ENCODE measurements at places on chromosomes 11 and 22.

DNA sequence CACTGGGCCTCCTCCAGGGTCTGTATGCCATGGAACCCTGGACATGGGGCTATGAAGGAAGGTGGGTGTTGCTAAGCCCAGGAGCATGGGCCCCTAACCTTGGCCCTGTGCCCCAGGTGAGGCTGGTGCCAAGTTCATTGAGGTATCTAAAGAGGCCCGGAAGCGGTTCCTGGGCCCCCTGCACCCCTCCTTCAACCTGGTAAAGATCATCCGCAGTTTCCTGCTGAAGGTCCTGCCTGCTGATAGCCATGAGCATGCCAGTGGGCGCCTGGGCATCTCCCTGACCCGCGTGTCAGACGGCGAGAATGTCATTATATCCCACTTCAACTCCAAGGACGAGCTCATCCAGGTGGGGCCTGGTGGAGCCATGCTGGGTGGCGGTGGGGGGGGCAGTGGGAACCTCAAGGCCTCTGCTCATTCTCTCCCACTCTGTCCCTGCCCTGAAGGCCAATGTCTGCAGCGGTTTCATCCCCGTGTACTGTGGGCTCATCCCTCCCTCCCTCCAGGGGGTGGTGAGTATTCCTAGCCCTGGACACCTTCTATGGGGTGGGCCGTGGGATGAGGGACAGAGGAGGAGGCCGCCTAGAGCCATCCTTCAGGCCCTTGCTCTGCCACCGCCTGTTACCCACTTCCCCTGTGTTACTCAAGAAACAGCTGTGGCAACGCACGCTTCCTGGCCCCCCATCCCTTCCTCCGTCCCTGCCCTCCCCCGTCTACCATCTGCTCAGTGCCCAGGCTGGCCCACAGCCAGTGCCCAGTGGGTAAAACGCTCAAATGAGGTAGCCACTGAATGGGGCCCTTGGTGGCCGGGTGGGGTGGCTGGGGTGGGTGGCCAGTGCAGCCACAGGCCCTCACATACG lies 3.0 kb downstream of the PNPLA2 start:
- no peak for DNase-seq

- no peak for DNase-seq
Measured at GRCh38 chr11:30936491-30936890, 350.3 kb upstream of the MPPED2 start.

DNA sequence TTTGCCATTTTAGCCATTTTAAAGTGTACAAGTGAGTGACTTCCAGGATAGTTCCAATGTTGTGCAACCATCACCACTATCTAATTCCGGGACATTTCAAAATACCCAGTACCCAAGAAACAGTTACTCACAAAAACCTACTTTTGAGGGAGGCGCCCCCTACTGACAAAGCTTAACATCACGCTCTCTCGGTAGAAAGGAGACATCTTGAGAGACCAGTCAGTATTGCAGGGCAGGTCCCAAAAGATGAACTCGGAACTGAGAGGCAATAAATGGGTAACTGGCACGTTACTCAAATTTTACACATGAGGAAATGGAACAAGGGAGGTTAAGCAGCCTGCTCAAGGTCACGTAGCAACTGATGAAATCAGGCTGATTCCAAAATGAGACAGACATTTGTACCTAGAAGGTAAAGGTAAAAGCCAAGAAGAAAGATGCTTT lies 50.0 kb upstream of the POU2AF1 start:
- peak; percentile 56 for DNase-seq

DNA sequence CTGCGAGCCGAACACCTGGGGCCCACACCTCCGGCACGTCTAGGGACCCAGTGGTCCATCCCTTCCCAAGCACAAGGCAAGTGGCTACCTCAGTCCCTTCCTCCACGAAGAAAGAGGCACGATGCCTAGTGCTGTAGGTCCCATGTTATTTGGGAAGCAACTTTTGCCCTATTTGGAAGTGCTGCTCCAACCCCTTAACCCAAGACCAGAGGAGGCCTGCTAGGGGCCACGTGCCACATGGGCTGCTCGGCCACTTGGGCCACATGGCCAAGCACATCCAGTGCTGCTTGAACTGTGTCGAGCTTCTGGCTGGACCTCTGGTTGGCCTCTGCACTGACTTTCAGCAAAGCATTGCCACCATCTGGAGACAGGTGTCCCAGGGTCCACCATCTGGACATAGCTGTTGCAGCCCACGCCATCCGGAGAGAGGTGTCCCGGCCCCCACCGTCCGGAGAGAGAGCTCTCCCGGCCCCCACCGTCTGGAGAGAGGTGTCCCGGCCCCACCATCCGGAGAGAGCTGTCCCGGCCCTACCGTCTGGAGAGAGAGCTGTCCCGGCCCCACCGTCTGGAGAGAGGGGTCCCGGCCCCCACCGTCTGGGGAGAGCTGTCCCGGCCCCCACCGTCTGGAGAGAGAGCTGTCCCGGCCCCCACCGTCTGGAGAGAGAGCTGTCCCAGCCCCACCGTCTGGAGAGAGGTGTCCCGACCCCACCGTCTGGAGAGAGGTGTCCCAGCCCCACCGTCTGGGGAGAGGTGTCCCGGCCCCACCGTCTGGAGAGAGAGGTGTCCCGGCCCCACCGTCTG lies 6.5 kb upstream of the B4GALNT4 start:
- no peak for DNase-seq

GRCh38 chr11:83070044-83070701 lies 1.5 kb downstream of the RAB30 start:
- no peak for DNase-seq

DNA sequence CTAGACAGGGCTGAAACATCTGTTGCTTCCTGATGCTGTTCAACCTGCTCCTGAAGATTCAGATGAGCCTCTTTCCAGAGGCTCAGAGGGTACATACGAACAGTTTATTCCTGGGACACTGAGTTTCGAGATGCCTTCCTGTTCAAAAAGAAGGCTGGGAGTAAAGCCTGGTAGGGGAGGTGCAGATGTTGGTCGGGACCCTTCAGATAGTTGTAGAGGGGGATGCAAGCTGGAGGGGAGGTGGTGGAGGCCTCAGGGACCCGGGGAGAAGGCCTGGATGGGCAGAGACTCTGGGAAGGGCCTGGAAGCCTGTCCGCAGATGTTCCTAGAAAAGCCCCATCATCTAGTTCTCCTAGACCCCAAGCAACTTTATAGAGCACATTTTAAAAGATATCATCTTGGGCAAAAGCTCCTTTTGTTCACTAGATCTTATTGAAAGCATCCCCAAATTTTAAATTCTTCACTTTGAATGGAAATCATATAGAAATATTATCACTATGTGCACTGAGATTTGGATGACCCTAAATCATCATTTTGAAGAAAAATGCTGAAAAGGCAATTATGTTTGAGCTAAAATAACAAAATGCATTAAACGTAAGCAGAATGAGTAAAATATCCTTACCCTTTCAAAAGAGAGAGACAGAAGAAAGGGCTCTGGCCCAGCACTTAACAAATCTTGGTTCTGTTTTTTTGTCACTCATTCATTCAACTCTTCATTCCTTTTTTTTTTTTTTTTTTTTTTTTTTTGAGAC lies 41.2 kb downstream of the RTL6 start:
- no peak for DNase-seq

DNA sequence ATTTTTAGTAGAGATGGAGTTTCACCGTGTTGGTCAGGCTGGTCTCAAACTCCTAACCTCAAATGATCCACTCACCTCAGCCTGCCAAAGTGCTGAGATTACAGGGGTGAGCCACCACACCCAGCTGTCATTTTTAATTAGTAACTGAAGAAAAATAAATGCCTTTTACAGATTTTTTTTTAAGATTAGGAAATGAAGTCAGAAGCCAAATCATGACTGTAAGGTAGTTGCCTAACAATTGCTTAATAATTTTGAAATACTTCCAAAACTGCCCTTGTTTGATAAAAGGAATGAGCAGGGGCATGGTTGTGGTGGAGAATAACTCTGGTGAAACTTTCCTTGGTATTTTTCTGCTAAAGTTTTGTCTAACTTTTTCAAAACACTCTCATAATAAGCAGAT lies 98.9 kb upstream of the SLC5A12 start:
- no peak for DNase-seq

GRCh38 chr11:57320719-57321387 lies 3.9 kb downstream of the TNKS1BP1 start:
- no peak for DNase-seq

DNA sequence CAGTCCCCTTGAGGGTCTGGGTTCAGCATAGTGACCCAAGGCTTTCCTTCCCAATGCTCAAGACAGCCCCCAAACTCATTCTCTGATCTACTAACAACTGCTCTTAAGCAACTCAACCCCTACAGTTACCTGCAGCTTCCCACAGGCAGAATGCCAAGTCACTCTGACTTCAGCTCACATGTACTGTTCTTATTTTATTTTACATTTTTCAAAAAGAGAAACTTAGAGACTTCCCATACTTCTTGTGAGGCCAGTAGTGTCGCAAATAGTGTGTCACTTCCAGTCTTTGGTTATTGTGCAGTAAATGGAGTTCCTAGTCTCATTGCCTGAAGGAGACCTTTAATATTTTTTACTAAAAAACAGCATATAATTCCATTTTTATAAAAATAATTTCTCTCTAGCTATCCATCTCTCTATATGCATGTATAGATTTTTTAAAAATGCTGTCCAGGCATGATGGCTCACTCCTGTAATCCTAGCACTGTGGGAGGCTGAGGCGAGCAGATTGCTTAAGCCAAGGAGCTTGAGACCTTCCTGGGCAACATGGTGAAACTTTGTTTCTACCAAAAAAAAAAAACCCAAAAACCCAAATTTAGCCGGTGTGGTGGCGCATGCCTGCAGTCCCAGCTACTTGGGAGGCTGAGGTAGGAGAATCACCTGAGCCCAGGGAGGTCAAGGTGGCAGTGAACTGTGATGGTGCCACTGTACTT lies 41.8 kb downstream of the ENTHD1 start:
- DNase-seq: no peak

- no peak for DNase-seq
Measured at GRCh38 chr11:129289350-129290040, 86.2 kb upstream of the BARX2 start.

DNA sequence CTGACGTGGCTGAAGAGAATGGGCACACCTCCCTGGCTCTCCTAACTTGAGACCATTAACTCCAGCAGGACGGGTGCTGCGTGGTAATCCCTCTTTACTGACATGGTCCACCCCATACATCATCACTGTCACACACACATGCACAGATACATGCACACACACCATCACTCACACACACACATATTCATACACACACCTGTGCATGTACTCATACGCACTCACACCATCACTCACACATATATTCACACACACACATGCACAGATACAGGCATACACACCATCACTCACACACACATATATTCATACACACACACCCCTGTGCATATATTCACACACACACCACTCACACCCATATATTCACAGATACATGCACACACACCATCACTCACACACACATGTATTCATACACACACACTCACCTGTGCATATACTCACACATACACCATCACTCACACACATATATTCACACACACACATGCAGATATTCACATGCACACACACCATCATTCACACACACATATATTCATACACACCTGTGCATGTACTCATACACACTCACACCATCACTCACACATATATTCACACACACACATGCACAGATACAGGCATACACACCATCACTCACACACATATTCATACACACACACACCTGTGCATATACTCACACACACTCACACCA lies 74.8 kb downstream of the EFCAB6 start:
- no peak for DNase-seq

- DNase-seq: no peak
Measured at GRCh38 chr22:37640591-37641560, 1.4 kb downstream of the SH3BP1 start.

GRCh38 chr11:12137005-12137690 lies 26.8 kb downstream of the MICAL2 start:
- peak; percentile 24 for DNase-seq

- no peak for DNase-seq
Measured at GRCh38 chr11:75334402-75334891, 17.0 kb downstream of the ARRB1 start.

- DNase-seq: peak; percentile 48
Measured at GRCh38 chr22:36862251-36863242, 1.7 kb downstream of the NCF4 start.

GRCh38 chr11:44694443-44694842 lies 32.3 kb upstream of the TSPAN18 start:
- DNase-seq: no peak

DNA sequence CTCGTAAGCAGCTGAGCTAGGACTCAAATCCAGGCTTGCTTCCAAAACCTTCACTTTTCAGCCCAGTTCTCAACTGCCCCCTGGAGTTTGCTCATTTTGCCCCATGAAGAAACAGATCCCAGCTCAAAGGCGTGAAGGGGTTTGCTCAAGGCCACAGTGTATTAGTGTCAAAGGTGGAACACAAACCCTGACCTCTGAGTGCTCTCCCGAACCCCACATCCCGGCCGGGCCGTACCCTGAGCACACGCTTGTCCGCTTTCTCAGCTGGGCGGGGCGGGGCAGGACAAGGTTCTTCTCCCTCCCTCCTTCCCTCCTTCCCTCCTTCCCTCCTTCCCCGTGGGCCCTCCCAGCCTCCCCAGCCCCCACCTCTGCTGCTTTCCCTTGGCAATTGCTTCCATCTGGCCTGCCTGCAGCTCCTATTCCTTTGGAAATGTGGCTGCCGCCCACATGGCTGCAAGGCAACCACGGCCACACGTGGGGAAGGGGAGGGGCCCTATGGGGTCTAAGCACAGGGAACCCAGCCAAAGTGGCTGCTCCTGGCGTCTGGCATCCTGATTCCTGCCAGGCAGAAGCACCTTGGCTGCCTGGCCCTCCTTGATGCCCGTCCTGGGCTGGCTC lies 4.1 kb downstream of the ST3GAL4 start:
- DNase-seq: no peak

- no peak for DNase-seq
Measured at GRCh38 chr11:126862664-126863243, 137.8 kb downstream of the KIRREL3 start.

- no peak for DNase-seq
Measured at GRCh38 chr22:31897842-31898805, 46.2 kb upstream of the YWHAH start.

GRCh38 chr22:43434928-43435311 lies 23.1 kb downstream of the MPPED1 start:
- DNase-seq: no peak

- no peak for DNase-seq
Measured at GRCh38 chr22:40708177-40708576, 28.9 kb downstream of the MCHR1 start.

DNA sequence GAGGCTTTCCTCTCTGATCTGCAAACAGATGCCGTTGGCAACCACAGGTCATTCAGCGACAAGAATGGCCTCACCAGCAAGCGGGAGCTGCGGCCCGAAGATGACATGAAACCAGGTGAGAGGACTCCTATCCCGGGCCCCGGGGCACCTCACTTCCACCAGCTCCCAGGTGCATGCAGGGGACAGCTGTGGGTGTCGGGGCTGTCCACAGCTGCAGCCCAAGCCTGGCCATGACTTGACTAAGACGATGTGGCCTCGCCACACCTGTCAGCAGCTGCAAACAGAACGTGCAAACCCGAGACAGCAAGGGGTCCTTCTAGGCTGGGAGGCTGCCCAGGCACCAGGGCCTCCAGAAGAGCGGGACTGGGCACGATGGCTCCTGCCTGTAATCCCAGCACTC lies 3.6 kb downstream of the GAL start:
- DNase-seq: no peak

DNA sequence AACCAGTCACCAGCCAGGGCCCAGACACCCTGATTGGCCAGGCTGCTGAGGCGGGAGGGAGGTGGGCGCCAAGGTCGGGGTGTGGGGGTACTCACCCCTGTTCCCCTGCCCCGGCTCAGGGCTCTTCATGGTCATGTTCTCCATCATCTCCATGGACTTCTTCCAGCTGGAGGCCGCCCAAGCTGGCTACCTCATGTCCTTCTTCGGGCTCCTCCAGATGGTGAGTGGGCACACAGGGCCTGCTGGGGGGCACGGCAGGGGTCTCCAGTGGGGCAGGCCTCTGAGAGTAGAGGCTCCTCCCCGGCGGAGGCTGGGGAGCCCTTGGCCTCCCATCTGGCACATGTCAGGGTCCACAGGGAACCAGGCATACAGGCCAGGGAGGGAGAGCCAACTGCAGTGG lies 10.0 kb downstream of the PHLDA2 start:
- DNase-seq: no peak

Data from GM13977 (cell line).